ENCODE measurements at places on chromosomes 16 and 17.
A peak's percentile ranks its signal among the peaks of the same experiment; 100 is the strongest.

- no peak for DNase-seq
Measured at GRCh38 chr17:39547713-39548478, 59.8 kb downstream of the NEUROD2 start.

DNA sequence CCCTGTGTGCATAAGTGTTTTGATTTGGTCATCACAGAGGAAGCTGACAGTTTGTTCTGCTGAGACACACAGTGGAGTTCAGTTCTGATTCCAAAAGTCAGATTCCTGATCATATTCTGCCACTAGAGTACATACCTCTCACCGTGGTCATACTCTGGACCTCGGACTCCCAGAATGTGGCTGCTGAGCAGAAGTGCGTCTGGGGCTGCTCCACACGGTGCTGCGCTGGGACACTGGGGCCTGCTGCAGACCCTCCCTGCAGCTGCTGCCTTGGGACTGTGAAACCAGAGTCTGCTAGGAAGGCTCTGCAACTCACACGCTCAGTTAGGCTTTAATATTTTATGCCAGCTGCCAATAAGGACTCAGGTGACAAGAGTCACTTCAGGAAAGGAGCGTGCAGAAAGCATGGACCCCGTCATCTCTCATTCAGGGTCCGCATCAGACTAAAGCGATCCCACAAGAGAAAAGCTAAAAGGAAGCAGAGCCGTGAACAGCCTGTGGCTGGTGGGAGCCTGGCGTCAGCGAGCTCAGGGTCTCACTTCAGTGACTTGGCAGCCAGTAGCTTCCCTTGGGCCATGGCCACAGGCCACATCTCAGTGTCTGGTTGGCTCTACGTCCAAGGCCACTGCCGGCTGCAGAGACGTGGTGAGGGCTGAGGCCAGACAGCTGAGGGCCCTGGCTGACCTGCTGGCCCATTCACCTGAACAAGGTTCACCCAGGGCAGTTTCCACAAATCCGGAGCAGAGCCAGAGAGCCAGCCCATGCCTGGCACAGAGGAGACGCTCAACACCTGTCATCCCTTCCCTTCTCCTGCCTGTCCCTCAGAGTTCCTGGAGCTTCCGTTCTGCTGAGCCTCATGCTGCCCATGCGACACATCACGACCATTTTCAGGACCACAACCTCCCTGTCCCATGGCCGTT is 24.7 kb upstream of the KIFC3 start:
- peak; percentile 53 for DNase-seq

- no peak for DNase-seq
Measured at GRCh38 chr16:72666267-72666666, 381.7 kb downstream of the ZFHX3 start.

GRCh38 chr16:69870761-69871160 is 80.4 kb upstream of the CLEC18A start:
- no peak for DNase-seq

- DNase-seq = no peak
Measured at GRCh38 chr17:39236450-39236927, 10.7 kb upstream of the STAC2 start.

DNA sequence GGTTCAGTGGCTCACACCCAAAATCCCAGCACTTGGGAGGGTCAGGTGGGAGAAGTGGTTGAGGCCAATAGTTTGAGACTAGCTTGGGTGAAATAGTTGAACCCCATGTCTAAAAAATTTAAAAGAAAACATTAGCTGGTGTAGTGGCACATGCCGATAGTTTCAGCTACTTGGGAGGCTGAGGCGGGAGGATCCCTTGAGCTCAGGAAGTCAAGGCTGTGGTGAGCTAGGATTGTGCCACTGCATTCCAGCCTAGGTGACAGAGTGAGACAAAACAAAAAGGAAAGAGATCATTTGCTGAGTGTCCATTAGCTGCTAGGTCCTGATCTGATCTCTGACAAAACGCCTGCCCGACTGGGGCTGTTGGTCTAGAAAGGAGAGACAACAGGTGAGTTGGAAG is 14.1 kb upstream of the DBNDD1 start:
- no peak for DNase-seq

- no peak for DNase-seq
Measured at GRCh38 chr16:59690216-59690615, 956.1 kb upstream of the GOT2 start.

Measured in NCI-H1092 (cell line).